ENCODE measurements at places on chromosomes 1 and 21. TPM values are rescaled to one million over a fixed set of nuclear protein-coding genes. Genes with fewer than 3 reads are reported as not detected.
A peak's percentile ranks its signal among the peaks of the same experiment; 100 is the strongest.

DNA sequence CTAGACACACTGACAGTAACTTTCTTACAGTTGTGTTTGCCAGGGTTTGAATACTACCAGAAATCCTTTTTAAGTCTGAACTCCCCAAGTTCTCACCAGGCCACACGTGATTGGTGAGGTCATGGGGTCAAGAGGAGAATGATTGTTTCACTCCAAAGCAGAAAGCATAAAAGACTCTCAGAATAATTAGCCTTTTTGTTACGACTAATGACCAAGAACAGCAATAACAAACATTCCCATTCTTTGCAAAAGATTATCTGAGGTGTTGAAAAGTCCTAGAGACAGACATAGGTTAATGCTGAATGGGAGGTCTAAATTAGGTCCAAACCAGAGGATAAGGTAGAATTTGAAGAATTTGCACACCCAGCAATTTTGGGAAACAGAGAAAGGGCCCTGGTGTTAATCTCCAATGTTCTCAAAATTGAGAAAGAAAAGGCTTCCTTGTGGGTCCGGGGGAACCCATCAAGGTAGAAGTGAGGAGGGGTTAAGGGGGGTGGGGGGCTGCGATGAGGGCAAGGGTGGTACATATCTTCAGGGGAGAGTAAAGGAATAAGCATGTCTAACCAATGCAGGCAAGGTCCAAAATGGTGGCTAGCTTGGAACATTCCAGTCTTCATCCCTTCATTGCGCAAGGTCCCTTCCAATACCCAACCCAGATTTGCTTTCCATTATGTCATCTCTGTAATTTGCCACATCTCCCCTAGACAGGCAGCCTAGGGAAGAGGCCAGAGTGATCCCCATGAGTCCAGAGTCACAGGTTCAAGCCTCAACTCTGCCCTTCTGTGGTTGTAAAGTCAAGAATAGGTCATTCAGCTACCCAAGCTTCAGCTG lies 74.6 kb upstream of the NFIA start:
- peaks cover 6% of the 10 kb centered on the region for H3K4me1 ChIP-seq
- H3K36me3 ChIP-seq = no peaks in the 10 kb centered on the region
- no peak overlapping the region for H3K27ac ChIP-seq
- no peak for DNase-seq
- peaks cover 16% of the 10 kb centered on the region for H3K27me3 ChIP-seq

DNA sequence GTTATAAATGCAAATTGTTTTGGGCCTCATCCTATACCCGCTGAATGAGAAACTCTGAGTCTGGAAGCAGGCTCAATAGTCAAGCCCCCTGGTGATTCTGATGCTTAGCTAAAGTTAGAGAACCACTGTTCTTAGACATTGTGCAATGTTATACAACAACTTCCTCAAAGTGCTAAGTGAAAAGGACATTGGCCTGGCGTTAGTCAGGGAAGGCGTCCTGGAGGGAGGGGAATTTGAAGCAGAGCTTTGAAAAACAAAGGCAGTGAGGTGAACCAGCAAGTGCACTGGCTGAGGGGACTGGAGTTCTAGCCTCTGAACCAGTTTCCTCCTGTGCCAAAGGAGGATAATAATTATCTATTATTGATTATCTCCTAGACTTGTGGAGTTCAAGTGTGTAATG lies 5.1 kb downstream of the CD1D start:
- H3K36me3 ChIP-seq = no peaks in the 10 kb centered on the region
- peaks cover 3% of the 10 kb centered on the region for H3K4me1 ChIP-seq
- H3K4me3 ChIP-seq = no peak overlapping the region
- no peak overlapping the region for H3K27ac ChIP-seq
- peaks cover 37% of the 10 kb centered on the region for H3K27me3 ChIP-seq
- DNase-seq = no peak

DNA sequence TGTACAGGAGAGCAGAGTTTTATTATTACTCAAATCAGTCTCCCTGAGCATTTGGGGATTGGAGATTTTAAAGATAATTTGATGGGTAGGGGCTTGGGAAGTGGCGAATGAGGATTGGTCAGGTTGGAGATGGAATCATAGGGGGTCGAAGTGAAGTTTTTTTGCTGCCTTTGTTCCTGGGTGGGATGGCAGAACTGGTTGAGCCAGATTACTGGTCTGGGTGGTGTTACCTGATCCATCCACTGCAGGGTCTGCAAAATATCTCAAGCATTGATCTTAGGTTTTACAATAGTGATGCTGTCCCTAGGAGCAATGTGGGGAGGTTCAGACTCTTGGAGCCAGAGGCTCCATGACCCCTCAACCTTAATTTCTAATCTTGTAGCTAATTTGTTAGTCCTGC lies 108.8 kb downstream of the BACH1 start:
- no peaks in the 10 kb centered on the region for H3K27me3 ChIP-seq
- peaks cover 4% of the 10 kb centered on the region for H3K36me3 ChIP-seq
- H3K4me1 ChIP-seq = peaks cover 3% of the 10 kb centered on the region
- H3K27ac ChIP-seq = no peak overlapping the region

DNA sequence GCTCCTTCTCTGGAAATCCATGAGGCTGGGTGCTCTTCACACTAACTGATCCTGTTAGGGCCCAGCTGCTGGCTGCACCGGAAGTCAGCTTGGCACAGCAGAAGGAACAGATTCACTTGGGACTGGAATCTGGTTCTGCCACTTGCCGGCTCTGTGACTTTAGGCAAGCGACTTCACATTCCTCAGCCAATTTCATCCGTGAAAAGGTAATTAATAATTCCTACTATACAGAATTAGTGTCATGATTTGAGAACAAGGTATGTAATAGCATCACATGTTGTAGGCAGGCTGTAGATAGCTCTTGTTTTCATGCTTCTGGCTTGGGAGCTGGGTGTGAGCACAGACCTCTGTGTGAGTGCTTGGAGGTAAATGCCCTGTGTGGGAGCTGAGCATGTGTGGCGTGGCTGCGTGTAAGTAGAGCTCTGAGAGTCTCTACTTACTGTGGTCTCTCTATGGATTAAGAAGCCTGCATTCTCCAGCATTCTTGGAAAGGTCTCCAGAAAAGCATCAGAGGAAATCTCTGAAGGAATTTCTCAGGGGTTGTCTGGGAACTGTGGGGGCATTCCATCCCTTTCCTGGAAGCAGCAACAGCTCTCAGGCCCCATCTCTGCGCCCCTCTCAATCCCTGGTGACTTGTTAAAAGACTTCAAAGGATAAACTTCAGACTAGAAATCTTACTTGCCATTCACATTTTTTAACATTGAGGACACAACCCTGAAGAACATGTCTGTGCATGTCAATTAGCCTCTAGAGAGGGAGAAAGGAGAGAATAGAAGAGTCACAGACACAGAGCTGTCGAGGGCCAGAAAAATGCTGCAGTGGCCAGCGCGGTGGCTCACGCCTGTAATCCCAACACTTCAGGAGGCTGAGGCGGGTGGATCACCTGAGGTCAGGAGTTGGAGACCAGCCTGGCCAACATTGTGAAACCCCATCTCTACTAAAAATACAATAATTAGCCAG lies 47.7 kb upstream of the PPM1J start:
- H3K4me3 ChIP-seq = no peak overlapping the region
- peaks cover 15% of the 10 kb centered on the region for H3K27me3 ChIP-seq
- peaks cover 3% of the 10 kb centered on the region for H3K4me1 ChIP-seq
- H3K27ac ChIP-seq = no peak overlapping the region
- H3K36me3 ChIP-seq = no peaks in the 10 kb centered on the region
- DNase-seq = no peak

- peaks cover 3% of the 10 kb centered on the region for H3K4me1 ChIP-seq
- H3K27ac ChIP-seq = no peak overlapping the region
- peaks cover 41% of the 10 kb centered on the region for H3K27me3 ChIP-seq
- no peak overlapping the region for H3K4me3 ChIP-seq
- H3K36me3 ChIP-seq = no peaks in the 10 kb centered on the region
- DNase-seq = no peak
Observed at GRCh38 chr1:20344738-20345137, 54.1 kb downstream of the VWA5B1 start.

DNA sequence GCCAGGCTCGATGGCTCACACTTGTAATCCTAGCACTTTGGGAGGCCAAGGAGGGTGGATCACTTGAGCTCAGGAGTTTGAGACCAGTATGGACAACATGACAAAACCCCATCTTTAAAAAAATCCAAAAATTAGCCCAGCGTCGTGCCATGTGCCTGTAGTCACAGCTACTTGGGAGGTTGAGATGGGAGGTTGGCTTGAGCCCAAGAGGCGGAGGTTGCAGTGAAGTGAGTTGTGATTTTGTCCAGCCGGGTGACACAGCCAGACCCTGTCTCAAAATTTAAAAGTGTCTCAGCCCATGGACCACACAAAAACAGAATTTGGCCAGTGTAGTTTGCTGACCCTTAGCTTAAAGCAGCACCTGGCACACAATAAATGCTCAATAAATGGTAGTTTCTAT lies 11.3 kb upstream of the TACSTD2 start:
- no peak overlapping the region for H3K4me3 ChIP-seq
- H3K27me3 ChIP-seq = peaks cover 32% of the 10 kb centered on the region
- peaks cover 17% of the 10 kb centered on the region for H3K4me1 ChIP-seq
- no peak overlapping the region for H3K27ac ChIP-seq

GRCh38 chr1:157124855-157125254 lies 13.3 kb downstream of the ETV3 start:
- no peak overlapping the region for H3K27ac ChIP-seq
- H3K4me3 ChIP-seq = no peak overlapping the region
- H3K4me1 ChIP-seq = peaks cover 15% of the 10 kb centered on the region
- peaks cover 32% of the 10 kb centered on the region for H3K36me3 ChIP-seq

CENPL gene
- 33.9 TPM for total RNA-seq

DNA sequence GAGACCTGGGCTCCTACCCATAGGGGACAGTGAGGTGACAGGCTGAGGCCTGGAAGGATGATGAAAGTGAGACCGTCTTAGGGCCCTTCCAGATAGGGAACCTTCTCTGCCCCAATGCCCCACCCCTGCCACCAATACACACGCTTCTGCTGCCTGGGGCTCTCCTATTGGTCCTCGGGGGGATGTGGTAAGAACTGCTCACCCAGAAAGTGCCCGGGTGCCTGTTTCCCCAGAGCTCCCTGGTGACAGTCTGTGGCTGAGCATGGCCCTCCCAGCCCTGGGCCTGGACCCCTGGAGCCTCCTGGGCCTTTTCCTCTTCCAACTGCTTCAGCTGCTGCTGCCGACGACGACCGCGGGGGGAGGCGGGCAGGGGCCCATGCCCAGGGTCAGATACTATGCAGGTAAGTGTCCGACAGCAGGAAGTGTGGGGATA lies 948 bp downstream of the SEMA4A start:
- peaks cover 6% of the 10 kb centered on the region for H3K36me3 ChIP-seq
- no peaks in the 10 kb centered on the region for H3K27me3 ChIP-seq
- peaks cover 51% of the 10 kb centered on the region for H3K4me1 ChIP-seq
- peak overlapping the region; percentile 88 for H3K4me3 ChIP-seq

DNA sequence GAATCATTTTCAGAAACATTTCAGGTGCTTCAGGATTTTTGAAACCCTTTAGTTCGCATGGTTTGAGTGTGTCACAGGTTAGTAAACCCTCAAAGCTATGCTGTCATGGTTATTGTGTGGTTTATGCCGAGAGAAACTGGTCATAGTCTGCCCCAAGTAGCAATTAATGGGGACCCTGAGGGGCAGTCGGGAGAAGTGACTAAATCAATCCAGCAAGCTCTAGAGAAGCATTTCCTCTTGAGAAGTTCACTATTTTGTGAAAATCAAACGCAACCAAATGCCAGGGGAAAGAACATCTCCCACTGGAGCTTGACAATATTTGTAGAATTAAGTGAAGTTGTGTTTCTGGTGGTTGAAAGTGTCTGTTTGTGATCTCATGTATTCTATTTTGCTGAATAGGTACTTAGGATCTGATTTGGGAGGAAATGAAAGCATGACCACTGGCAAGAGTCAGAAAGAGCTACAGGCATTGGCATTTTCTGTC lies 63.0 kb upstream of the BACH1 start:
- H3K27ac ChIP-seq = no peak overlapping the region
- H3K4me1 ChIP-seq = peaks cover 19% of the 10 kb centered on the region
- DNase-seq = no peak
- no peaks in the 10 kb centered on the region for H3K27me3 ChIP-seq
- no peaks in the 10 kb centered on the region for H3K36me3 ChIP-seq

DNA sequence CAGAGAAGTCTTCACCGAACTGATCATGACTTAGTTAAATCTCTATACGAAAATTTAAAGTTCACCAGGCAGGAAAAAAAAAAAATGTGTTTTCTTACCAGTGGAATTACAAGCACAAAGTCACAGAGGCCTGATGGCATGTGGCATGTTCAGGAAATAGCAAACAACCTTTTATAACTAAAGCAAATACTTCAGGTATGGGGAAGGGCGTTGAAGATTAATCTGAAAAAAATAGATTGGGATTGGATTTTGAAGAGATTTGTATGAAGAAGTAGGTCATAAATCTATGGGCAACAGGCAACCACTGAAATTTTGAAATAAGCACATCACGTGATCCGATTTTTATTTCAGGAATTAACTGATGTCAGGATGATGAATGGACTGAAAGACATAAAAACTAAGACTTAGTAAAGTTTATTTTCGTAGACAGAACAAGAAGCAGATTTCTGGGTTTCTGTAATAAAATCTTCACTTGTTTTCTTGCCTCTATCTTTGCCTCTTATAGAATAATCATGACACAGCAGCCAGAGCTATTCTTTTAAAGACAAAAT lies 295.9 kb upstream of the ADGRL4 start:
- H3K4me3 ChIP-seq = no peak overlapping the region
- DNase-seq = no peak
- no peaks in the 10 kb centered on the region for H3K36me3 ChIP-seq
- H3K27ac ChIP-seq = no peak overlapping the region
- H3K4me1 ChIP-seq = no peaks in the 10 kb centered on the region

GRCh38 chr1:170210142-170210541 lies 64.4 kb downstream of the NTMT2 start:
- H3K4me1 ChIP-seq = no peaks in the 10 kb centered on the region
- H3K27me3 ChIP-seq = peaks cover 13% of the 10 kb centered on the region
- H3K4me3 ChIP-seq = no peak overlapping the region
- DNase-seq = no peak
- H3K27ac ChIP-seq = no peak overlapping the region

OPTC gene
- not detected for total RNA-seq

KRTAP11-1 gene
- total RNA-seq = not detected

DNA sequence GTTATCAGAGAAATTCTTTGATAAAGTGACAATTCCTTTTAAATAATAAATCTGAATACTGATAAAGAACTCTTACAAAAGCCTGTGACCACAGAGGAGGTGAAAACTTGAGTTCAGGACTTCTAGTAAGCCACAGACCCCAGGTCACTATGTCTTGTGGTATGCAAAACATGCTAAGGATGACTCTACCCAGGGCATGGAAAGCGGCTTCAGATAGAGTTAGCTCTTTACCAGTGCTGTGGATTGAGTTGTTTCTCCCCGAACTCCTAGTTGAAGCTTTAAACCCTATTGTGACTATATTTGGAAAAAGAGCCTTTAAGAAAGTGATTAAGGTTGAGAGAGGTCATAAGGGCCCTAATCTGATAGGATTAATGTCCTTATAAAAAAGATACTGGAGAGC lies 42.3 kb downstream of the HLX start:
- no peaks in the 10 kb centered on the region for H3K4me1 ChIP-seq
- peaks cover 2% of the 10 kb centered on the region for H3K27me3 ChIP-seq
- no peak overlapping the region for H3K4me3 ChIP-seq

SYPL2 gene
- total RNA-seq = not detected

DNA sequence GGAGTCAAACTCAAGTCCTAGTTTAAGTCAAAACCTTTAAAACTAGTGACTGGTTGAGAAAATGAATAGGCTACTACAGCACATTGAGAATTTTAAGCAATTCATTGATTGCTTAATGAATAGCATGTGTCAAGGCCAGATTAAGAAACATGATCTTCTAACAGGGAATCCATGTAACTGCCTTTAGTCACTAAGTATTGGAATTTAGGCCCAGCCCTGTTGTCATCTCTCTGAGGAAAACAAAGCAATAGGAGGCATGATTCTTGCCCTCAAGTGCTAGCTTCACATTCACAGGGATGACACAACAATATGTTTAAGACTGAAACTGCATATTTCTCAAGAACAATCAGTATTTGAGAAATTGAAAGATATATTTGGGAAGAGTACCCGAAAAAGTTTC lies 70.0 kb upstream of the PTGS2 start:
- no peak overlapping the region for H3K27ac ChIP-seq
- H3K4me3 ChIP-seq = no peak overlapping the region
- peaks cover 5% of the 10 kb centered on the region for H3K27me3 ChIP-seq

All from activated naive CD8-positive, alpha-beta T cell treated with anti-CD3 and anti-CD28 coated beads, Interleukin-2, amount 10 ng/mL, durations not matched to agents 7 days and 5 days (primary cell).